Activated CD8-positive, alpha-beta memory T cell treated with anti-CD3 and anti-CD28 coated beads for 36 hours (primary cell): ENCODE measurements at places on chromosomes 6 and 20. TPM values are rescaled to one million over a fixed set of nuclear protein-coding genes. Genes with fewer than 3 reads are reported as not detected.

Gene ABHD16B
- 0.13 TPM for total RNA-seq

Gene ZC3H12D
- 85.1 TPM for total RNA-seq

Gene RBCK1
- total RNA-seq = 90.9 TPM

Gene B3GALT4
- total RNA-seq = 3.2 TPM

Gene SRC
- 2.3 TPM for total RNA-seq

Gene STX11
- total RNA-seq = 24.7 TPM

Gene RGS19
- total RNA-seq = 42.2 TPM

Gene SDHAF4
- total RNA-seq = 12.2 TPM

Gene LY6G6C
- not detected for total RNA-seq

Gene ZNF217
- 50.0 TPM for total RNA-seq

Gene TNXB
- 1.1 TPM for total RNA-seq

Gene ANGPT4
- total RNA-seq = not detected

Gene RNF217
- 0.13 TPM for total RNA-seq

Gene CRISP3
- total RNA-seq = not detected

Gene SLC44A4
- not detected for total RNA-seq

Gene LY6G5B
- total RNA-seq = 20.1 TPM

Gene MYH7B
- total RNA-seq = 0.17 TPM

Gene ITPA
- 94.7 TPM for total RNA-seq

Gene MYCT1
- not detected for total RNA-seq

Gene OR12D3
- not detected for total RNA-seq

Gene CAGE1
- total RNA-seq = 0.06 TPM

Gene PPP1R16B
- total RNA-seq = 156 TPM

Gene SRMS
- total RNA-seq = not detected

Gene POU5F1
- not detected for total RNA-seq

Gene DHX35
- 19.5 TPM for total RNA-seq

Gene AVP
- not detected for total RNA-seq

Gene HLA-G
- total RNA-seq = 0.59 TPM

Gene RNF182
- not detected for total RNA-seq

Gene LBP
- not detected for total RNA-seq
